ENCODE measurements at places on chromosomes 13 and 19.

- no peak overlapping the region for H3K4me3 ChIP-seq
- DNase-seq, result no peak
- no peaks in the 10 kb centered on the region for H3K27me3 ChIP-seq
- no peaks in the 10 kb centered on the region for H3K36me3 ChIP-seq
- H3K27ac ChIP-seq, result no peak overlapping the region
Measured at GRCh38 chr19:38799104-38799503, 10.1 kb downstream of the LGALS7B start.

GRCh38 chr13:109209526-109209925 lies 576.9 kb downstream of the IRS2 start:
- H3K4me1 ChIP-seq, result peaks cover 46% of the 10 kb centered on the region
- H3K27ac ChIP-seq, result no peak overlapping the region
- H3K36me3 ChIP-seq, result no peaks in the 10 kb centered on the region
- H3K27me3 ChIP-seq, result no peaks in the 10 kb centered on the region
- H3K4me3 ChIP-seq, result no peak overlapping the region

GRCh38 chr13:114334305-114335053 lies 20.2 kb downstream of the CHAMP1 start:
- H3K36me3 ChIP-seq, result no peaks in the 10 kb centered on the region
- no peaks in the 10 kb centered on the region for H3K4me1 ChIP-seq
- no peak overlapping the region for H3K27ac ChIP-seq
- DNase-seq, result no peak
- no peak overlapping the region for H3K4me3 ChIP-seq
- H3K27me3 ChIP-seq, result no peaks in the 10 kb centered on the region

GRCh38 chr13:30552567-30552966 lies 65.2 kb upstream of the USPL1 start:
- no peaks in the 10 kb centered on the region for H3K36me3 ChIP-seq
- no peaks in the 10 kb centered on the region for H3K27me3 ChIP-seq
- H3K4me1 ChIP-seq, result no peaks in the 10 kb centered on the region
- no peak overlapping the region for H3K4me3 ChIP-seq
- DNase-seq, result no peak

GRCh38 chr19:33514885-33515551 lies 6.6 kb downstream of the PEPD start:
- peaks cover 2% of the 10 kb centered on the region for H3K36me3 ChIP-seq
- peaks cover 9% of the 10 kb centered on the region for H3K4me1 ChIP-seq
- no peak overlapping the region for H3K4me3 ChIP-seq

DNA sequence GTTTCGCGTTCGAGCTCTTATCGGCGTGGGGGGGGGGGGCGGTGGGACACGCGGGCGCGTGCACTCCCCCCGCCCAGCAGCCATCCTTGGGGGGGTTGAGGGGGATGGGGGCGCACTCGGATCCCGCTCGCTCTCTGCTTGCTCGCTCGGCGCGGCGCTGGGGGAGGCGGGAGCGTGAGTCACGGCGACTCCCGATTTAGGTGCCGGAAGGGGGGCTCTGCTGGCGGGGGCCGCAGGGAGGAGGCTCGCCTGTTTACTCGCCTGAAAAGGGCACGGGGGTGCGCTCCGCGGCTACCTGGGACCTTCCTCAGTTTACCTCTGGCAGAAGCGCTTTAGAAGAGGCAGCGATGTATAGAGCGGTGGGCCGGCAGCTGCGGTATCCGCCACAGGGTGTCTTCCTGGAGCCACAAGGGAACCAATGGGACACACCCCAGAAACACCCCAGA lies 1.1 kb upstream of the PDE4A start:
- DNase-seq, result no peak
- H3K36me3 ChIP-seq, result no peaks in the 10 kb centered on the region
- peaks cover 7% of the 10 kb centered on the region for H3K27me3 ChIP-seq
- H3K4me1 ChIP-seq, result peaks cover 15% of the 10 kb centered on the region

Measured in Caco-2 (cell line).